ENCODE measurements at places on chromosomes 7 and 10.

- no peak for DNase-seq
Observed at GRCh38 chr10:118998183-118998582, 31.3 kb upstream of the NANOS1 start.

DNA sequence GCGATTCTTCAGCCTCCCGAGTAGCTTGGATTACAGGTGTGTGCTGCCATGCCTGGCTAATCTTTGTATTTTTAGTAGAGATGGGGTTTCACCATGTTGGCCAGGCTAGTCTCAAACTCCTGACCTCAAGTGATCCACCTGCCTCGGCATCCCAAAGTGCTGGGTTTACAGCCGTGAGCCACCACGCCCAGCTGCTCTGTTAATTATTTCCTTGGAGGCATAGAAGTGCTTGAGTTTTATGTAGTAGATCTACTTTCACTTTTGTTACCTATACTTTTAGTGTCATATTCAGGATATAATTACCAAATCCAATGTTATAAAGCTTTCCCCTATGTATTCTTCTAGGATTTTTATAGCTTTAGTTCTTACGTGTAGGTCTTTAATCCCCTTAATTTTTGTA lies 1093.0 kb downstream of the GATA3 start:
- DNase-seq: no peak

- DNase-seq: no peak
Observed at GRCh38 chr7:121372376-121373010, 23.6 kb downstream of the FAM3C start.

DNA sequence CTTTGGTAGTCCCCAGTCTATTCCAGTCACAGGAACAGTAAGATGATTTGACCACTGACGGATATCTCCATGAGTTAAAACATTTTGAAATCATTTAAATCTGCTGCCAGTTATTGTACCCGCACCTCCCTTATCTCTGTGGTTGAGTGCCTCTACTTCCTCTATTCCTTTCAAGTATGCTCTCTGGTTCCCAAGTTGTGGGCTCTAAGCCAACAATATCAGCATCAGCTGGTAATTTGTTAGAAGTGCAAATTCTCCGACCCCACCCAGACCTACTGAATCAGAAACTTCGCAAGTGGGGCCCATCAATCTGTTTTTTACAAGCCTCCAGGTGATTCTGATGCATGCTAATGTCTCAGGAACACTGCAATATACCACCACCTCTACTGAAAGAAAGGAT lies 235.5 kb downstream of the CCSER2 start:
- no peak for DNase-seq

DNA sequence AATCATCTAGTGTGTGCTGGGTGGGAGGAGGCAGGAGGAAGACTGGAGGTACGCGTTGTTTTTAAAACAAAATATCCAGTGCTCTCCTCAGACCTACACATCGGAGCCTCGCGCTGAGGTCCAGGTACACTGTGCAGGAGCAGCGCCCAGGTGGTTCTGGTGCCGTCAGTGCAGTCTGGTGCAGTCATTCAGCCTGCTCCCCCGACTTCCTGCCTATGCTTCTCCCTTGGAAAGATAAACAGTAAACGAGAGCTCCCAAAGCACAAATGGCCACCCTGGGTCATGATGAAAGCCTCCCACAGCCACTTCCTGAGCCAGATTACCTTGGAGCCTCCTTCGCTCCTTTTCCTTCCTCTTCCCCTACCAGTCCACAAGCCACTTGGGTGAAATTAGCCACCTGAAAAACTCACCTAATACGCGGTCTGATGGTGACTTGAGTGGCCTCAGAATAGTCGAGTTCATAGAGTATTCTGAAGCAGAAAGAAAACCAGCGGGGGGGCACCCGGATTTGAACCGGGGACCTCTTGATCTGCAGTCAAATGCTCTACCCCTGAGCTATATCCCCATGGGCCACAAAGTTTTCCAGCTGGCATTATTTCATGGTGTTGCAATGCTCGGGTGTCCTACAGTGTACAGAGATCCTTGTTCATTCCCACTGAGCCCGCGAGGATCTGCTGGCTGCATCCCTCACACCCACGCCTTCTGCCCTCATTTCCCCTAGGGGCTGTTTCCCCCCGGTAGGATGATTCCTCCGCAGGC lies 82.5 kb downstream of the ZNF467 start:
- DNase-seq: no peak
